ENCODE measurements at places on chromosomes 2 and 18.

DNA sequence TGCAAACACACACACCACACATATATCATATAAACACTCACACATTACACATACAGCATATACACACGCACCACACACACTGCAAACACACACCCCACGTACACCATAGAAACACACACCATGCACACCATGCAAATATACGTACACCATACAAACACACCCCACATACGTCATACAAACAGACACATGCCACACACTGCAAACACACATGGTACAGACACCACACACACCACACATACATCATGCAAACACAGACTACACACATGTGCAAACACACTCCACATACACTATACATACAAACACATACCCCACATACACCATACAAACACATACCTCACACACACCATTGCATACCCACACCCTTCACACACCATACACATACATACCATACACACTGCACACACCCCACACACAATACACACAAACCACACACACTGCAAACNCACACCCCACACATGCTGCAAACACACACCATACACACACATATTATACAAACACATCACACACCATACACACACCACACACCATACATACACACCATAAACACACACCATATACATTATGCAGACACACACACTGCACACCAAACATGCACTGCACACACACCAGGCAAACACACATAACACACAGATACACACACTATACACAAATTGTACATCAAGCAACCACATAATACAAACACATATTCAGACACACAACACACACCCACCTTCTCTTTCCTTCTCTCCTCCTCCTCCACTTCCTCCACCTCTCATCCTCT, 120.4 kb downstream of the SEPTIN10 start:
- DNase-seq, result no peak

GRCh38 chr2:42046819-42047487, 868 bp upstream of the PKDCC start:
- no peak for DNase-seq

- no peak for DNase-seq
These were observed 71.4 kb upstream of the ZNF385B start for GRCh38 chr2:179932786-179933185.

GRCh38 chr2:70789304-70790135, 923 bp downstream of the FIGLA start:
- no peak for DNase-seq

DNA sequence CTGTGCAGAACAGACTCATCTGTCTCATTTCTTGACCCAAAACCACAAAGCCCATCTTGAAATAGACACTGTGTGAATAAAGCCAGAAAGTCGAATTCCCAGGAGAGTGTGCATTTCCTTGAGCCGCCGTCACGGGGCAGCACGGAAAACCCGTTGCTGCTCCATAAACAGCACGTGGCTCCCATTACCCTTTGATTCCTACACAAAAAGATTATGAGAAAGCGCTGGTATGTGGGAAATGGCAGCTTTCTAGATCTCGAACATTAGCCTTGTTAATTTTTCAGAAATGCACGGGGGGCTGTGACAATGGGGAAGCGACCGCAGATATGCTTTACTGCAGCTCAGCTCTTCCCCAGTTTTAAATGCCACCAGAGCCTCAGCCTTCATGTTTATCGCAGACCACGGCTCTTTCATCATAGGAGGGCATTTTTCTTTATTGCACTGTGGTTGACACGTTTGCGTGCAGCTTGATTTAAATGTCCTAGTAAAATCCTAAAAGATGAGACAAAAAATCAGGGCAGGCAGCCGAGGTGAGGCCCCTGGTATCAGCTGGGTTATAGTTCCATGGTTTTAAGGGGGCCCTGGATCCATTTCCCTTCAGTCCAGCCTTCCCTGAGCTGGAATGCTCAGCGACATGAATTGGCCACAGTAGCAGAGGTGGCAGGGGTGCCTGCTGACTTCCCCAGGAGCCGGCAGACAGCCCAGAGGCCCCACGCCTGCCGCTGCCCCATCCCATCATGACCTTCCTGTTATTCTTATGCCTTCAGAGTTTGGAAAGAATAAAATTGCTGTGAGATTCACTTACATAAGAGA, 249.3 kb downstream of the NDUFA10 start:
- DNase-seq, result no peak

- no peak for DNase-seq
These were observed 23.7 kb downstream of the RNF125 start for GRCh38 chr18:32042337-32042736.

DNA sequence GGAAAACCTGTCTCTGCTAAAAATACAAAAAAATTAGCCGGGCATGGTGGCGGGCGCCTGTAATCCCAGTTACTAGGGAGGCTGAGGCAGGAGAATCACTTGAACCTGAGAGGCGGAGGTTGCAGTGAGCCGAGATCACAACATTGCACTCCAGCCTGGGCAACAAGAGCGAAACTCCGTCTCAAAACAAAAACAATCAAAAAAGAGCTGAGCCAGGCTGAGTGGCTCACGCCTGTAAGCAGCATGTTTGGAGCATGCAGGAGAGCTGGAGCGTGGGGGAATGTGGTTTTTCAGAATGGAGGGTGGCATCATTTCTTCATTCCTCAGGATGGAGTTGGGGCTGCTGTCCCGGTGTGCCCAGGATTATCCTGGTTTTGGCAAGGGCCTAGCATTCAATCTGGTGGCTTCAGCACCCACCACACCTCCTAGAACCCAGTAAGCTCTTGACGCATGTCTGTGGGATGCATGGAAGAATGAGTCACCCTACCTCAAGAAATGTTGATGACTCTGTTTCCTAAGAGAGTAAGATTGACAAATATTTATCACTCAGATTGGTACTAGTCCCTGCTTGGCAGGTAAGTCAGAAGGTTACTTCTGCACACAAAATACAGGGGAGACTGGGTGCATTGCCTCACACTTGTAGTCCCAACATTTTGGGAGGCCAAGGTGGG, 90.2 kb upstream of the ODC1 start:
- DNase-seq, result no peak

- DNase-seq, result no peak
These were observed 863 bp upstream of the SIX2 start for GRCh38 chr2:45009928-45010701.

GRCh38 chr2:3214806-3215404, 162.7 kb downstream of the EIPR1 start:
- no peak for DNase-seq

DNA sequence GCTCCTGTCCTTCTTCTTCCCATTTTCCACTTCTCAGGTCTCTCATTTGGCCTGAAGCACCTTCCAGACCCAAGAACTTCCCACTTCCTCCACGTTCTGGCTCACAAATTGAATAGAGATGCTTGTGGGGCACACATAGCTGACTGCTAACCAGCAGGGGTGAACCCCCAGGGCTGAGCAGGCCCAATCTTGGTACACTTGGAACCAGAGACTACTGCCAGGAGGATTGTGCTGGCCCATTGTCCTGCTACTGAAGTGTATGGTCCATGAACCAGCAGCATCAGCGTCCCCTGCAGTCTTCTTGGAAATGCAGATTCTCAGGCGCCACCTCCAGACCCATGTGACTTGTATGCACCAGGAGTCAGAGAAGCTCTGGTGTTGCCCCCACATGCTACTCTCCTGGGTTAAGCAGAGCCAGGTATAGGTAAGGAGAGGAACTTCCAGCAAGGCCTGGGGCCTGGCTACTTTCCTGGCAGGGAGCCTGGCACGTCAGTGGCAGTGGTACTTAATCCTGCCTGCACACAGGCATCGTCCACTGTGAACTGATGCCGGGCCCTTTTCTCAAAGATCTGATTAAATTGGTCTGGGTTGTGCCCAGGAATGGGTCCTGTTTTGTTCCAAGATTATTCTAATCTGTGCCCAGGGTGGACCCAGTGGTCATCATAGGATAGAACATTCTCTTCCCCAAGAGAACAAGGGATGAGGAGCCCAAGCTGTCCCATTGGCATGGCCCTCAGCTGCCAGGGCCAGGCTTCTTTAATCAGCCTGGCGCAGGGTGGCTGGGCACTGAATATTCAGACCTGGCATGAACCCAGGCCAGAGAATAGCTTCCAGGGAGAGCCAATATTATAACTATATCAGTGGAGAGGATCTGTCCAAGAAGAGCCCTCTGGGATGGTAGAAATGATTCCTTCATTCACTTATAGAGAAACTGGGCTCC, 248.7 kb downstream of the SOX11 start:
- no peak for DNase-seq

- no peak for DNase-seq
These were observed 13.1 kb downstream of the ARMC9 start for GRCh38 chr2:231211486-231211885.

- peak; percentile 24 for DNase-seq
These were observed 17.4 kb downstream of the FBLN7 start for GRCh38 chr2:112155331-112156151.

DNA sequence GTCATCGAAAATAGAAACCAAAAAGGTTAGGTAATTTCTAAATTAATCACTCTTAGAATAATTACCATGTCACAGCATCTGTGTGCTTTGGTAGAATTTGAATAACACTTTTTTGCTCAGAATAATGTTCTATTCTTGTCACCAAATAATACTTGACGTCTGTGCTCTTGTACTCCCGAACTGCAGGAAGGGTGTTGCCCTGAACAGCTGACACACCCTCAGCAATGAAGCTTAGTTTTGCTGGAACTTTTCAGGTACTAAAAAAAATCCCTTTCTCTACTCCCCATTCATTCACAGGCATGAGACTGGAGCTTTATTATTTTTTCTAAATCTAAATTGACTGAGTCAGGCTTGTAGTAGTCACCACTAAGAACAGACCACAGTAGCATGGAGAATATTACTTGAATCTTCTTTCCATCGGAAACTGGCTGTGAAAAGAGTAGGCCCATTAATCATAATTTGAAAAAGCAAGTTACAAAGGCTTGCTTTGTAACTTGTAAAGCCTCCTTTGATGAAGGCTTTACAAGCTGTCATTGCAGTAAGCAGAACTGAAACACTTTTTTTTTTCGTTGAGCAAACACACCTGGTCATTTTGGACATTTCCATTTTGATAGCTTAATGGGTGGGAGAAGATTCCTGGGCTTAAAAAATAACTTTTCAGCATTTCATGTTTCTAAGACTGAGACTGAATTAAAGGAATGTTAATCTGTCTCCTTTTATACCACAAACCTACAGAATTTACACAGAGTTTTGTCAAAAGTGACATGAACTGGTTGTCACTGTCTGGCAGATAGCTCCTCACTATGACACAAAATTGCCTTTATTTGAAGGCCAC, 70.3 kb upstream of the PELI1 start:
- no peak for DNase-seq

- DNase-seq, result no peak
These were observed 3.0 kb downstream of the RFTN2 start for GRCh38 chr2:197672371-197672893.

GRCh38 chr2:205463466-205464025, 218.8 kb upstream of the NRP2 start:
- DNase-seq, result no peak

DNA sequence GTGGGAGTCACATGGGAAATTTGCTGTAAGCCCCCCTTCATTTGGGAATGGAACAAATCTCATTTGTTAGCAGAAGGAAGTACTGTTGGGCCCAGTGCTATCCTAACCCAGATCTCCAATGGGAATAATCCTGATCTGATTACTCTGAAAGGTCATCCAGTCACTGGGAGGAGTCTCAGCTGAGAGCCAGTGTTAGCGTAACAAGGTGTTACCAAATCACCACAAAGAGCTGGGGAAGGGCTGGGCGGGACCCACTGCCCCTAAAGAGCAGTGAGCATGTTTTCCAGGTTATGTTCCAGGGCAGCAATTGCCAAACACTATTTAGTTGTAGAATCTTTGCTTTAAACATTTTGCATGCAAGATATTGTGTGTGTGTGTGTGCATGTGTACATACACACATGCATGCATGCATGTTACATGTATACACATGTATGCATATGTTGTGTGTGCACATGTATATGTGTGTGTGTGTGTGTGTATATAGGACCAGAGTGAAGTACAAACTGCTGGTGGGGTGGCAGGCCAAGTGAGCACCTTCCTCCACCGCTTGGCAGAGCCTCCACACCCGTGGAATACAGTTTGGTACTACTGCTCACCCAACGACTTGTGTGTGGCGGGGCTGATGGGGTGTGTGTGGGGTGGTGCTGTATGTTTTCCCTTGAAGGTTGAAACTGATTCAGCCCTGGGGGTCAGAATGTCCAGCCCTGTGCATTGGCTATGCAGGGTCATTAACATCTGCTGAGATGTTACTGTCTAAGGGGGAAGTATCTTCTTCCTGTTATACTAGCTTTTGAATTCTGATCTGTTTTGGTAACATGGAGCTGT, 15.2 kb downstream of the INPP5D start:
- no peak for DNase-seq

GRCh38 chr2:215948051-215948450, 65.3 kb downstream of the MREG start:
- DNase-seq, result no peak

- DNase-seq, result no peak
These were observed 111.3 kb upstream of the TCF4 start for GRCh38 chr18:55699233-55699765.

- no peak for DNase-seq
These were observed 15.9 kb downstream of the CCDC93 start for GRCh38 chr2:117997872-117998454.

DNA sequence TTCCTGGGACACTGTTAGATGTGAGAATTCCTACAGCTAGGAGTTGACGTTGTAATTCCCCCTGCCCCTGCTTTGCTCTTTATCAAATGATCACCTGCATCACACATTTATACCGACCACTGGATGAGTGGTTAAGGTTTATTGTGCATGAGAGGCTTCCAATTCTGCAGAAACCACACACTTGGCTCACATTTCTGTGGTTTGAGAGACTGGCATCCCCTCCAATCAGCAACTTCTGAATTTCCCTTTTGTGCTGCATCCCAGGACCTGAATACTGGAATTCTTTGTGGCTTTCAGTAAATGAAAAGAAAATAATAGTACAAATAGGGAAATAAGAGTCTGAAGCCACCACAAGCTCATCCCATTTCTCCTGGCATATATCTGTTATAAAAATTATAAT, 628.7 kb upstream of the PIK3C3 start:
- no peak for DNase-seq

- no peak for DNase-seq
These were observed 432.1 kb upstream of the DCC start for GRCh38 chr18:51907687-51908597.

DNA sequence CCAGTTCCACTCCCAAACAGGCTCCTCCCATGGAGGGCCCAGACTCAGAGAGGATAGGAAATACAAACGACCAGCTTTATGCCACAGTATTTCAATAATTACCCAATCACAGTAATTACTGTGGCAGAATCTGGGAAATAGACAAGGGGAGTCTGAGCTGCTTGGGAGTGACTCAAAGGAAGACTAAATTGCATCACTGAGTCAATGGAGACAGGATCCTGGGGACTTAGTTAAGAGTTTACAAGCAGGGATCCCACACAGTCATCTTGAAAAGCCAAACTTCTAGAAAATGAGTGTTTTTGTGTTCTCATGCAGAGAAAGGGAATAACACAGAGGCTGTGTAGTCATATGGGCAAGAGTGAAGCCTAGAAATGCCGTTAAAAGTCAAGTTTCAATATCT, 1142.1 kb downstream of the CNTNAP5 start:
- no peak for DNase-seq

Data from effector memory CD4-positive, alpha-beta T cell (primary cell).